ENCODE measurements at places on chromosomes 12 and 14.

DNA sequence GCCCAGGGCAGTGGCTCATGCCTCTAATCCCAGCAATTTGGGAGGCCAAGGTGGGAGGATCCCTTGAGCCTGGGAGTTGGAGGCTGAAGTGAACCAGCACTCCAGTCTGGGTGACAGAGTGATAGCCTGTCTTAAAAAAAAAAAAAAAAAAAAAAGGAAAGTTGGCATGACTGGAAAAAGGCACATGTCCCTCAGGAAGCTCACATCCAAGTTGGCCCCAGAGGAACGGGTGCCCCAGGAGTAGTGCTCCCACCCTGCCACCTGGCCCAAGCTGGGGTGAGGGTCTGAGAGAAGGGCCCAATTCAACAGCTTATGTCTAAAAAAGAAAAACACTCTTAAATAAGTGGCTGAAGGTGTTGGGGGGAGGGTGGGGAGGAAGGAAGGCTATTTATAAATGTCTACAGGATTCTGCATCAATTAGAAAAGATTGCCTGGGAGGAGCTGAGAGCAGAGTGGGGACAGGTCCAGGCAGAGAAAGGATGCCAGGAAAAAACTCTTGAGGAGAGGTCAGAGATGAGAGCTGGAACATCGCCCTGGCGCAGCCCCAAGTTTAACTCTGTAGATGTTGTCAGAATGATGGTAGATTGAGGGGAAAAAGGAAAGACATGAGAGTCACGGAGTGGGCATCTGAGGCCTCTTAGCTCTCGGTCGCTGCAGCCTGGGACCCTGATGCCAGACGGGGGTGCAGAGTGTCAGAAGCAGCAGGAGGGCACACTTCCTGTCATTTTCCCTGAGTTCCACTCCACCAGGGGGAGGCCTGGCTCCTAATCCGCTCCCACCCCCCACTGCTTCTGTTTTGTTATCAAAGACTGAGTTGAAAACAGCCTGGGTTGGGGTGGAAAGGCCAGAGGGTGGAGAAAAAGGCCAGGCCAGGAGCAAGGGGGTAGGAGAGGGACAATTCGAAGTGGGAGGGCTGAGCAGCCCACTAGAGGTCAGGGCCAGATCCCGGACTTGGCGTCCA is 7.3 kb downstream of the SPRYD3 start:
- no peak for DNase-seq

DNA sequence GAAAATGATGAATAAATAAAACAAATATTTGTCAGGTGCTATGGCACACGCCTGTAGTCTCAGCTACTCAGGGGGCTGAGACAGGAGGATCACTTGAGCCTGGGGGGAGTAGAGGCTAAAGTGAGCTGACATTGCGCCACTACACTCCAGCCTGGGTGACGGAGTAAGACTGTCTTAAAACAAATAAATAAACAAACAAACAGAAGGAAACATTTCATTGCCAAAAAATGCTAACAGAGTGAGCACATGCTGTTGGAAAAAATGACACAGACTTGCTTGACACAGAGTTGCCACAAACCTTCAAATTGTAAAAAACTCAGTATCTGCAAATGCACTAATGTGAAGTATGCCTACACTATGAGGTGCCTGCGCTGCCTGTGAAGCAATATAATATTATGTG is 50.8 kb upstream of the AP4S1 start:
- DNase-seq = peak; percentile 13

- DNase-seq = no peak
These were observed 16.8 kb downstream of the WNT5B start for GRCh38 chr12:1645819-1646218.

- DNase-seq = no peak
These were observed 723.9 kb downstream of the MED13L start for GRCh38 chr12:115553622-115554021.

- no peak for DNase-seq
These were observed 16.9 kb upstream of the BLTP3B start for GRCh38 chr12:100159391-100160104.

- no peak for DNase-seq
These were observed 39.4 kb upstream of the E2F7 start for GRCh38 chr12:77104792-77105191.

DNA sequence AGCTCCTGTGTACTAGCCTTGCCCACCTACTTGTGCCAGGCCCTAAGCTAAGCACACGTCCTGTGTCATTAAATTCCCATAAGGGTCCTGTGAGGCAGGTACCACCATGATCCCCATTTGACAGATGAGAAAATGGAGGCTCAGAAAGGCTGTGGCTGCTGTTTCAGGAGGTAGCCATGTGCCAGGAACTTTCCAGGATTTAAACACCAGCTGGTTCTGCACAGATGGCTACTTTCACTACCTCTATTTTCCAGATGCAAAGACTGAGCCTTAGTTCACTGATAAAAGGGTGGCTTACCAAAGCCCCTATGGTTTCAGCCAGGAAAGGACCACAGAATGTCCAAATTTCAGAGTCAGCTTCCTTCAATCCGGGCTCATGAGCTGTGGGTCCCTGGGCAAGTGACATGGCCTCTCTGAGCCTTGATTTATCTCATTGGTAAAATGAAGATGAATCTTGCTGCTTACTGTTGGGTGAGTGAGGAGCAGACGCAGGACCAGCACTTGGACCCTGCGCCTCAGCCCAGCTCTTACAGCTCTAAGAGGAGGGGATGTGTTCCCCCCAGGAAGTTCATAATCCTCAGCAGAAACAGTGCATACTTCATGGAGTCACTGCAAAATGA is 23.5 kb downstream of the CMKLR1 start:
- DNase-seq = no peak

GRCh38 chr12:126397071-126397581 is 1331.9 kb downstream of the AACS start:
- DNase-seq = no peak

GRCh38 chr14:28570391-28570790 is 196.2 kb upstream of the FOXG1 start:
- no peak for DNase-seq

DNA sequence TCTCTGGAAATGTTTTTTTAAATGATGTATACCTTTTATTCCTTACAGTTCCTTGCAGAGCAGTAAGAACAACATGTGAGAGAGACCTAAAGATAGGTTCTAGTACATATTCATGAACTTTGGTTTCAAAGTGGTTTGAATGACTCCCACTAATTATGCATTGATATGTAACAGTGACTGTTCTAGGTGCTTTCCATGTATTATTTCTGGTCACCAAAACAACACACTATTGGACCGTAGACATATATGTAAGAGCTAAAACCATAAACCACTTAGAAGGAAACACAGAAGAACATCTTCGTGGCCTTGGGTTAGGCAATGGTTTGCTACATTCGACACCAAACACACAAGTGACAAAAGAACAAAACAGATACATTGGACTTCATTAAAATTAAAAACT is 37.9 kb downstream of the SOX5 start:
- no peak for DNase-seq

- no peak for DNase-seq
These were observed 1.8 kb downstream of the KCNA1 start for GRCh38 chr12:4911316-4911994.

DNA sequence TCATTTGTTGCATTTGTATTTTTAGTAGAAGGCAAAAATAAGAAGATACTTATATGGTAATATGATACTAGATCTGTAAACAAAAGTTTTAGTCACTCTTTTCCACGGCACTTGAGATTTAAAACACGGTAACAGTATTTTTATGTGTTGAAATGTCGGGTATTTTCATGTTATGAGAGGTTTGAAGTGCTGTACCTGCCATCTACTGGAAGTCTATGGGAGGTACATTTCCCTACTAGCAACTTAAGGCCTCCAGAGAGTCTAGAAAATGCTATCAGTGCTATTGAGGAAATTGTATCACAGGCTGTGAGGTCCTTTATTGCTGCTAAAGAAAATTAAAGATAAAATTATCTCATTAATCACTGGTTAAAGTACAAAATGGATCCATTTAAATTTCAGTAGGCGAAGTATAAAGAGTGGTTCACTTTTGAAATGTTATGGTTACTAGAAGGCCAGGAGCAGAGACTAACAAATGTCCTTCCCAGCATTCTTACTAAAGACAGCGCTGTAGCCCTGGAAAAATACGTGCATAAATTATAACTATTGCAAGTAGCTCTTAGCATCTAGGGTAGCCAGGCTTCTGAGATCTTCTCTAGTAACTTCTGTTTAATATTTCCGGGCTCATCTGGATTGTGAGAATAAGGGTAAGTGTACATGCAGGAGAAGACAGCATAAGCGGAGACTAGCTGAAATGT is 77.6 kb upstream of the PRKD1 start:
- peak; percentile 57 for DNase-seq

- peak; percentile 9 for DNase-seq
These were observed 63.4 kb upstream of the CSRP2 start for GRCh38 chr12:76942267-76942666.

DNA sequence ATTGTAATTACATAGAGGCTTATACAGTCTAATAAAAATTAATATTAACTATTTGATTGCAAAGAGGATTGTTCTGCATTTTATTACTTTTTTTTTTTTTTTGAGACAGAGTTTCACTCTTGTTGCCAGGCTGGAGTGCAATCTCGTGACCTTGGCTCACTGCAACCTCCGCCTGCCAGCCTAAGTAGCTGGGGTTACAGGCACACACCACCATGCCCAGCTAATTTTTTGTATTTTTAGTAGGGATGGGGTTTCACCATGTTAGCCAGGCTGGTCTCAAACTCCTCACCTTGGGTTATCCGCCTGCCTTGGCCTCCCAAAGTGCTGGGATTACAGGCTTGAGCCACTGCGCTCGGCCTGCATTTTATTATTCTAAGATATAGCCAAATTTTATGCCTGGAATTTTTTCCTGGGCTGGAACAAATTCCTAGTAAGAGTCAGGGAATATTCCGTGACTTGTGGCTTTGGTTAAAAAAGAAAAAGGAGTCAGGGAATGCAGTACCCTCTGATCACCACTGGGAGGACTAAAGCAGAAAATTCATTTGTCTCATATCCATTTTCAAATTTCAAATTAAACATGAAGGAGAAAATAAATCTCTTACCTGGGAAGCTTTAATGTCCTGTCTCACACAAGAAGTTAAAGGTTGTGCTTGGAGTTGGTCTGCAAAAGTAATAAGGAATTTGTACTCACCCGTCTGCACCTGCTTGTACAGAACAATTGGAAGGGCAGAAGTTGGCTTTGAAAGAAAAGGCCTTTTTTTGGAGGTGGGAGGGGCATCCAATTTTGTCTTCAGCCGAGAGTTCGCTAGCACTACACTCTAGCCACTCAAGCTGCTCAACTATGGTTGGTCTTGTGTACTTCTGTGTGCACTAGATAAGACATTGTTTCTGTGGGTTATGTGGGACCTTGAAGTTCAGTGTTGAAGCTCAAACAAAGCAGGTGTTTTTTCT is 8.7 kb downstream of the MARK3 start:
- peak; percentile 52 for DNase-seq

DNA sequence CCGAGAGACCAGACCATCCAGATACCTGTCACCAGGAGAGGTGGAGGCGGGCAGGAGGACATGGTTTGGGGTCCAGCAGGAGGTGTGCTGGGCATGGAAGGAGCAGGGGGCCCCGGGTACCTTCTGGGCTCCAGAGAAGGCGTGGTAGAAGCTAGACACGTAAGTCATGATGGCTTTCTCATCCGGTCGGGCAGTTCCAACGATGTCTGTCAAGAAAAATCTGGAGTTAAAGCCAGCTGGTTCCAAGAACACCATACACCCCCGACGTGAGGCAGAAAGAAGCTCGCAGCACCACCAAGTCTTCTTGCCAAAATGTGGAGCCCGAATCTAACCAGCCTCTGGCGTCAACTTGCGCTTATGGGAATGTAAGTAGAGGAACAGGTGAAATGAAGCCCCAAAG is 76.7 kb downstream of the ACTN1 start:
- DNase-seq = no peak

- DNase-seq = no peak
These were observed 172.2 kb downstream of the NAV3 start for GRCh38 chr12:78002878-78003277.

DNA sequence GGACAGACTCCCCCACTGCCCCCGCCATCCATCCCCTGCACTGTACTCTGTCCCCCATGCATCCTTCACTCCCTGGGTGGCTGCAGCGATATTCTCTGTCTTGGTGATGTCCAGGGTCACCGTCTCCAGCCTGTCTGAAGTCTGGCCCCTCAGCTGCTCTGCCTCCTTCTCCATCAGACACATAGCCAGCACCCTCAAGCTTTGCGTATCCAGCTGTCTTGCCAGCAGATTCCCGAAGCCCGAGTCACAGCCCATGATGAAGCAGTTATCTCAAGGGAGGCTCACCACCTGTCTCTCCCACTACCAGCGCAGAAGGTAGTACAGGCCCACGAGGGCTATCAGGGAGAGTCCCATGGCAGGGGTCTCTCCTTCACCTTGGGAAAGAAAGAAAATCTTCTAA is 77.8 kb downstream of the HSD17B6 start:
- DNase-seq = no peak

GRCh38 chr12:57001448-57001906 is 4.9 kb downstream of the ZBTB39 start:
- no peak for DNase-seq

GRCh38 chr14:29077916-29078315 is 311.3 kb downstream of the FOXG1 start:
- no peak for DNase-seq

GRCh38 chr14:91980157-91980556 is 32.7 kb upstream of the FBLN5 start:
- peak; percentile 90 for DNase-seq

- no peak for DNase-seq
These were observed 84.2 kb downstream of the AACS start for GRCh38 chr12:125149160-125150108.

DNA sequence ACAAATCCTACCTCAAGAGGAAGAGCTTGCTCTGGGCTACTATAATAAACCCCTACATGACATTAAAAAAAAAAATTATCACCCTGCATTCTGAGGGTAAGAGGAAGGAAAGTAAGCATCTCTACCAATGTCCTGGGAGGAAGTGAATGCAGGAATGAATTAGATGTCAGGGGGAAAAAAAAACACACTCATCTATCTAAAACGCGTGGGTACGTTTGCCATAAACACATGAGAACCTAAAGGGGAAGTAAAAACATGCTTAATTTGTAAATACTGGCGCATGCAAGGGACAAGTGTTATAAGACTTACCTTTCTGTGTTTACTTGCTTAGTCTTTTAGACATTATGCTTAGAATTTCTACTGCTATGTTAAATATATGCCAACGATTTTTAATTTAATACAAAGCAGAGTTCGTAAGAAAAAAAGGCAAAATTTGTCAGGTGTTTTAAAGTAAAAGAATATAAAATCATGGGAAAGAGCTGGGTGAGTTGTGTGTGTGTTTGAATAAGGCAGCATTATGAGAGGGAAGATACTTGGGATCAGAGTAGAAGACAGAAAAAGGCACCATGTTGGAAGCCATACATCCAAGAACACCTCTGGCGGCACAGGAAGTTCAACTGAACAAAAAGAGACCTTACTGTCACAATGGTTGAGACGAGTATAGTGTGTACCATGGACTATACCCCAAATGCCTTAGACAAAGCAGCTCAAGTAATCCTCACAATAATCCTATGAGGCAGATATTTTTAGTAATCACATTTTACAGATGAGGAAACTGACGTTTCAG is 1.5 kb downstream of the TMED8 start:
- DNase-seq = no peak

- DNase-seq = no peak
These were observed 6.0 kb upstream of the IFT81 start for GRCh38 chr12:110117956-110118685.
